Muscle of leg (tissue), 16 donors: ENCODE measurements at places on chromosomes 2 and 18. TPM values are rescaled to one million over a fixed set of nuclear protein-coding genes. Genes with fewer than 3 reads are reported as not detected.

The FAM237A gene
- total RNA-seq, result not detected

The ANKAR gene
- total RNA-seq, result 16.3 TPM

The SPRED2 gene
- 10.7 TPM for total RNA-seq

The EML6 gene
- 18.8 TPM for total RNA-seq

The ITGB6 gene
- 37.7 TPM for total RNA-seq

The GREB1 gene
- 7.2 TPM for total RNA-seq

The HAAO gene
- total RNA-seq, result 14.8 TPM

The MSH6 gene
- total RNA-seq, result 50.8 TPM

The SLC30A3 gene
- total RNA-seq, result 0.18 TPM

The SERPINB7 gene
- not detected for total RNA-seq

The CLEC4F gene
- total RNA-seq, result 0.09 TPM

- DNase-seq, result no peak
- H3K27me3 ChIP-seq, result peaks cover 11% of the 10 kb centered on the region
- peaks cover 9% of the 10 kb centered on the region for H3K4me1 ChIP-seq
- no peak overlapping the region for H3K27ac ChIP-seq
Observed at GRCh38 chr2:241777170-241777685, 606 bp downstream of the GAL3ST2 start.

DNA sequence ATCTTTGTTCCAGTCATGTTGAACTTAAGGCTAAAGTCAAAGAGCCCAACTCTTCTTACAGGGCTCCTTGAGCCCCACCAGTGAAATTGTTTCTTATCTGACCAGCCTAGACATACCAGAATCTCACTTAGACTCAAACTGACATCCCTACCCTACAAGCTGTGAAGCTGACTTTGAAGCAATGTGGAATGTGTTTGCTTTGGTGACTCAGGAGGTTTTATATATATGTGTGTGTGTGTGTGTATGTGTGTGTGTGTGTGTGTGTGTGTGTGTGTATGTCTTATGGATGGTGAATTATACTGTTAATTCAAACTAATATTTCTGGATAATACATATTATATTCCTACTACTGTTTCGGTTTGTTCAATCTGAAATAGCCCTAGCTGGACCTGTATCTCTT, 67.3 kb downstream of the CAMKMT start:
- H3K27ac ChIP-seq, result no peak overlapping the region
- H3K27me3 ChIP-seq, result no peaks in the 10 kb centered on the region
- no peaks in the 10 kb centered on the region for H3K4me1 ChIP-seq

GRCh38 chr2:151973901-151974199, 125.0 kb downstream of the CACNB4 start:
- H3K27ac ChIP-seq, result no peak overlapping the region
- no peaks in the 10 kb centered on the region for H3K27me3 ChIP-seq
- H3K4me1 ChIP-seq, result peaks cover 6% of the 10 kb centered on the region
- DNase-seq, result peak; percentile 67

GRCh38 chr2:88590998-88591613, 36.2 kb downstream of the EIF2AK3 start:
- peaks cover 17% of the 10 kb centered on the region for H3K36me3 ChIP-seq
- H3K27me3 ChIP-seq, result no peaks in the 10 kb centered on the region
- H3K4me1 ChIP-seq, result no peaks in the 10 kb centered on the region

- H3K27me3 ChIP-seq, result no peaks in the 10 kb centered on the region
- no peak overlapping the region for H3K4me3 ChIP-seq
- H3K27ac ChIP-seq, result no peak overlapping the region
- H3K36me3 ChIP-seq, result no peaks in the 10 kb centered on the region
- DNase-seq, result no peak
- no peaks in the 10 kb centered on the region for H3K4me1 ChIP-seq
Observed at GRCh38 chr2:137302957-137303356, 537.6 kb downstream of the THSD7B start.

GRCh38 chr2:28821295-28821958, 10.8 kb downstream of the SPDYA start:
- DNase-seq, result peak; percentile 59
- no peak overlapping the region for H3K27ac ChIP-seq
- H3K4me3 ChIP-seq, result no peak overlapping the region
- H3K27me3 ChIP-seq, result peaks cover 2% of the 10 kb centered on the region
- no peaks in the 10 kb centered on the region for H3K36me3 ChIP-seq

DNA sequence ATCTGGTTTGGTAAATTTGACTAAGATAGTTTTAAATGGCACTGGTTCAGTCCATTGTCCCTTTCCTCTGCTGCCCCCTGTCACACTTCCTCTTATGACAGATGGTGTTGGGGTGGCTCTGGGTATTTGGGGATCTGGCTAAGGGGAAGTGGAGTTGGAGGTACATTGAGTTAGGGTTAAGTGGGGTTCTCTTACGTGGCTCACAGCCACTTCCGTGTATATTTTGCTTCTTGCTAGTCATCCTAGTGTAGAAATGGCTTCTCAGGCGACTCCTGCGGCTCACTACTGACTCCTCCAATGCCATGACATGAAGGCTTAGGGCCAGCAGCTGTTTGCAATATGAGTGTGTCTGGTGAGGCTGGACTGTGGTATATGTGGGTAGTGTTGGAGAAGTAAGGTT, 187.0 kb downstream of the HAUS1 start:
- peaks cover 6% of the 10 kb centered on the region for H3K4me1 ChIP-seq
- H3K27me3 ChIP-seq, result no peaks in the 10 kb centered on the region
- no peaks in the 10 kb centered on the region for H3K36me3 ChIP-seq
- no peak overlapping the region for H3K4me3 ChIP-seq

DNA sequence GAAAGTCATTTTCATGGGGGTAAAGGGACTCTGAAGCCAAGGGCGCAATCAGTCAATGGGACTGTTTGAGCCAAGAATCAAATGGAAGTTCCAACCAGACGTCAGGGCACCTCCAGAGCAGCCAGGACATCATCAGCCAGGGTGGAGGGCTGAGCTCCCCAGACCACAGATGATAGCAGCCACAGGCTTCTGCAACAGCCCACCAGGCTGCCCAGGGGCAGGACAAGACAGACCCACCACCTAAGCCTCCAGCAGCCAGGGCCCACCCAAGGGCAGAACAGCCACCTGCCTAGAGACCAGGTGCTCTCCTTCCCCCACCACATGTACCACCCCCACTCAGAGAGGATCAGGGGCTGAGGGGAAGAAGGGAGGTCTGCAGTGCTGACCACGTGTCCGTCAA, 53.8 kb upstream of the SLC66A3 start:
- H3K36me3 ChIP-seq, result no peaks in the 10 kb centered on the region
- H3K27me3 ChIP-seq, result no peaks in the 10 kb centered on the region
- H3K4me1 ChIP-seq, result no peaks in the 10 kb centered on the region
- no peak overlapping the region for H3K4me3 ChIP-seq
- H3K27ac ChIP-seq, result no peak overlapping the region
- no peak for DNase-seq

DNA sequence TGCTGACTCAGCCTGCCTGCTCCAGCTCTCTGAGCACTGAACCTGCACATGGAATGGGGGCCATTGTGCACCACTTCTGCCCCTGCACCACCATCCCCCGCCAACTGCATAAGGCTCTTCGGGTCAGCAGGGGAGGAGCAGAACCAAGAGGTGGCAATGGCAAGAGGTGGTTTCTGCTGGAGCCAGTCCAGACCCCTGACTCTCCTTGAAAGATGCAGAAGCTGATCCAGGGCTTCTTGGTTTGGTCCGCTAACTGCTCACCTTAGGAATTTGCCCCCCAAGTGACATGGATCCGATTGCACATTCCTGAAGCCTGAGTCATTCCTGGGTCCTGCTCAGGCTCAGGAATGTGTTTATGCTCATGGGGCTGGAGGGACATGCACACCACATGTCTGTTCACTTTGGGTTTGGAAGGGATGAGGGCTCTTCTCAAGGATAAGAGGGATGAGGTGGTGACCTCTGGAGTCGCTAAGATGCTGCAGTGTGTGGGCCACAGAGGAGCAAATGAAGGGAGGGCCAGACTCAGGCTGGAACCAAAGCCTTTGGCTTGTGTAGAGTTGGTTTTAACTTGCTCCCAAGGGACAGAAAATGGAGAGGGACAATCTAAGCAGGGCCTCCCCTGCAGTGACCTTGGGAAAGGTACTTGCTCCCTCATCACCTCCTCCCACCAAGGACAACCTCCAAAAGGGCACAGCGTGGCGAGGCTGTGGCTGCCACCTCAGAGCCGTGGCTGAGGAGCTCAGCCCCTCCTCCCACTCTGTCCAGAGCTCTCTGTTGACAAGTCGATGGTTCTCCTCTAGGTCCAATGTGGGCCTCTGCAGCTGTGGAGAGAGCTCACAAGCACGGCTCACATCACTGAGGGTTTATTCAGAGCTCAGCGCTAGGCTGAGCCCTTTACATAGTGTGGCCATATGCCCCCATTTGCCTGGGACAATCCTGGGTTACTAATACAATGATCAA, 66.2 kb downstream of the HS1BP3 start:
- no peak overlapping the region for H3K4me3 ChIP-seq
- DNase-seq, result peak; percentile 85
- H3K4me1 ChIP-seq, result peaks cover 61% of the 10 kb centered on the region
- no peaks in the 10 kb centered on the region for H3K36me3 ChIP-seq

DNA sequence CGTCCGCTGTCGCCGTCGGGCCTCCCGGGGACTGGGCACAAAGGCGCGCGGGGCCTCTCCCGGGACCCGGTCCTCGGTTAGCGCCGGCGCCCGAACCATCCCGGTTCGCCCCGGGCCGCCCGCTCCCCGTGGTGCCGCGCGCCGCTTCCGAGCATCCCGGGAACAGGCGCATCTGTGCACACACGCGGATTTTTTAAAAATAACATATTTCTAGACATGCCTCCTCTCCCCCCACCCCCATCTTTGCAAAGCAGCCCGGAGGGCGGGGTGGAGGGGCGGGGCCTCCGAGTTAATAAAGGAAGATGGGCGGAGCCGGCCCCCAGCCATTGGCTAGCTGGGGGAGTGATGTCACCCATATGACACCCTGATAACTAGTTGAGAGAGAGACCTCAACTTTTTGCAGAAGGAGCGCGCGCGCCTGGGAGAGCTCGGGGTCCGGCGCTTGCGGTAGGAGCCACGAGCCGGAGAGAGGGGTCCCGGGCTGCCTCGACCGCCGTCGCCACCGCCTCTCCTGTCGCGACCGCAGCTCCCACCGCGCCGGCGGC, at the start of gene SOX11:
Gene SOX11, plus strand, starts transcription at position 400 of the 545 bp plus-strand sequence. CDS start 338 bp downstream, outside the sequence.
- peak; percentile 99 for DNase-seq
- H3K4me3 ChIP-seq, result peak within 1 kb of the TSS; percentile 87
- no peaks in the 10 kb centered on the region for H3K4me1 ChIP-seq
- peaks cover 3% of the 10 kb centered on the region for H3K27me3 ChIP-seq

- DNase-seq, result no peak
- H3K4me3 ChIP-seq, result no peak overlapping the region
- peaks cover 14% of the 10 kb centered on the region for H3K4me1 ChIP-seq
- H3K27ac ChIP-seq, result no peak overlapping the region
Observed at GRCh38 chr2:134715932-134716643, 2.7 kb downstream of the TMEM163 start.

GRCh38 chr18:8196238-8196637, 413.0 kb upstream of the RAB12 start:
- H3K27me3 ChIP-seq, result no peaks in the 10 kb centered on the region
- DNase-seq, result peak; percentile 14
- no peaks in the 10 kb centered on the region for H3K4me1 ChIP-seq
- no peak overlapping the region for H3K27ac ChIP-seq

GRCh38 chr2:101064505-101064867, 62.4 kb downstream of the RPL31 start:
- peaks cover 15% of the 10 kb centered on the region for H3K4me1 ChIP-seq
- no peak overlapping the region for H3K4me3 ChIP-seq
- no peaks in the 10 kb centered on the region for H3K27me3 ChIP-seq
- peak overlapping the region; percentile 69 for H3K27ac ChIP-seq
- DNase-seq, result no peak

GRCh38 chr18:58842978-58843687, 21.5 kb upstream of the ZNF532 start:
- peak overlapping the region; percentile 37 for H3K27ac ChIP-seq
- peaks cover 5% of the 10 kb centered on the region for H3K27me3 ChIP-seq
- no peaks in the 10 kb centered on the region for H3K36me3 ChIP-seq
- DNase-seq, result peak; percentile 61
- no peak overlapping the region for H3K4me3 ChIP-seq
- H3K4me1 ChIP-seq, result peaks cover 14% of the 10 kb centered on the region

- no peak overlapping the region for H3K4me3 ChIP-seq
- peaks cover 2% of the 10 kb centered on the region for H3K4me1 ChIP-seq
- H3K36me3 ChIP-seq, result no peaks in the 10 kb centered on the region
- DNase-seq, result no peak
Observed at GRCh38 chr18:6370886-6371635, 43.6 kb downstream of the L3MBTL4 start.

- no peak for DNase-seq
- H3K4me3 ChIP-seq, result no peak overlapping the region
- no peaks in the 10 kb centered on the region for H3K27me3 ChIP-seq
- H3K27ac ChIP-seq, result no peak overlapping the region
- no peaks in the 10 kb centered on the region for H3K36me3 ChIP-seq
Observed at GRCh38 chr18:26497866-26498265, 50.5 kb downstream of the KCTD1 start.

DNA sequence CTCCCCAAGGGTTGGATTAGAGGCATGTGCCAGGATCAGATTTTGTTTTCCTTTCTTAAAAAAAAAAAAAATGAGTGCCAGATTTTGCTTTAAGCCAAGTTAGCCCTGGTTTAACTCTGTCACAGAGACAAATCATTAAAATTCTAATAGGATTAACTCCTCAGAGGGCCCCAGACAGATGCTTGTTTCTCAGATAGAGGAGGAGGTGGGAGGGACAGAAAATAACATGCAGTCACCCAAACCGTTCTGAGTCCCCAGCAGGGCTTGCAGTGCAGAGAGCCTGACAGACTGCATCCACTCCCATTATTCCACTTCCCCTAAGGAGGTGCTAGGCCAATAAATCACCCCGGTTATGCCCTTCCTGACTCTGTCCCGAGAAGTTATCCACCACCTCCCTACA, 6.3 kb upstream of the PROKR1 start:
- DNase-seq, result no peak
- no peak overlapping the region for H3K4me3 ChIP-seq
- no peak overlapping the region for H3K27ac ChIP-seq
- no peaks in the 10 kb centered on the region for H3K36me3 ChIP-seq
- H3K27me3 ChIP-seq, result peaks cover 2% of the 10 kb centered on the region
- no peaks in the 10 kb centered on the region for H3K4me1 ChIP-seq

DNA sequence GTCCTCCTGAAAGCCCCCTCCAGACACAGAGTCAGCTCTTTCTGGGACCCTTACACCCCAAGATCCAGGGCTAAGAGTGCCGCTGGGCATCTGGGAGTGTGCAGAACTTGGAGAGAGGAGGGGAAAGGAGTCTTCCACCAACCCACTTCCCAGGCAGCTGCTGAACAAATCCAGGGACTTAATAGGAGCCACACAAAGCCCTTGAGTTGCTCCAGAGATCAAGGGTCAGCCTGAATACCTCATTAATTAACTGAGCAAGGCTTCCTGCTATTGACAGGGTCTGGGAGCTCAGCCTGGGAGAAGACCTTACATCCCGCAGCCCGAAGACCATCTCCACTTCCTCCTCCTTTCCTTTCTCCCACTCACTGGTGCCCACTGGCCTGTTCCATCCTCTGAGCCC, 108.3 kb downstream of the CELF4 start:
- peaks cover 5% of the 10 kb centered on the region for H3K4me1 ChIP-seq
- no peaks in the 10 kb centered on the region for H3K27me3 ChIP-seq
- no peaks in the 10 kb centered on the region for H3K36me3 ChIP-seq
- no peak overlapping the region for H3K27ac ChIP-seq
- no peak for DNase-seq

GRCh38 chr2:41379496-41380221, 668.2 kb upstream of the PKDCC start:
- no peaks in the 10 kb centered on the region for H3K4me1 ChIP-seq
- H3K27me3 ChIP-seq, result no peaks in the 10 kb centered on the region
- DNase-seq, result peak; percentile 8

GRCh38 chr2:64649626-64650025, 4.1 kb downstream of the SERTAD2 start:
- peak overlapping the region; percentile 37 for H3K27ac ChIP-seq
- no peak overlapping the region for H3K4me3 ChIP-seq
- H3K4me1 ChIP-seq, result peaks cover 25% of the 10 kb centered on the region
- H3K36me3 ChIP-seq, result no peaks in the 10 kb centered on the region
